AG09319 (cell line): ENCODE measurements at places on chromosomes 7 and 10.

- no peak for DNase-seq
These were observed 60.2 kb downstream of the VCL start for GRCh38 chr10:74058071-74058470.

GRCh38 chr7:98569691-98570337 lies 47.3 kb upstream of the NPTX2 start:
- no peak for DNase-seq

DNA sequence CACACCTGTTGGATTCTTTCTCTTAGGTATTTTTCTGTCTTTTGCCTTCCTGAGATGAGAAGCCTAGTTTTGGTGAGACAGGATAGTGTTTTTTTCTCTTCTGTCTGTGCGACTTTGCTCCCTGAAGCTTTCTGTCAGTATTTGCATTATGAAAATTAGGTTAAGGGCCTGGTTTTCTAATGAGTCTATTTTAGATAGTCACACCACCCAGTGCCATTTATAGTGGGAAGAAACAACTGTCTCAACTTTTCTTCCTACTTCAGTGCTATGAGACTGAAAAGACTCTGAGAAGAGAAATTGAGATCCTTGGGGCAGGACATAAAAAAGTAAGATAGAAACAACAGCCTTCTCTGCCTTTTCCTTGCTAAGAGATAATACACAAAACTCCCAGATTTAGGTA lies 53.6 kb downstream of the MINPP1 start:
- no peak for DNase-seq

DNA sequence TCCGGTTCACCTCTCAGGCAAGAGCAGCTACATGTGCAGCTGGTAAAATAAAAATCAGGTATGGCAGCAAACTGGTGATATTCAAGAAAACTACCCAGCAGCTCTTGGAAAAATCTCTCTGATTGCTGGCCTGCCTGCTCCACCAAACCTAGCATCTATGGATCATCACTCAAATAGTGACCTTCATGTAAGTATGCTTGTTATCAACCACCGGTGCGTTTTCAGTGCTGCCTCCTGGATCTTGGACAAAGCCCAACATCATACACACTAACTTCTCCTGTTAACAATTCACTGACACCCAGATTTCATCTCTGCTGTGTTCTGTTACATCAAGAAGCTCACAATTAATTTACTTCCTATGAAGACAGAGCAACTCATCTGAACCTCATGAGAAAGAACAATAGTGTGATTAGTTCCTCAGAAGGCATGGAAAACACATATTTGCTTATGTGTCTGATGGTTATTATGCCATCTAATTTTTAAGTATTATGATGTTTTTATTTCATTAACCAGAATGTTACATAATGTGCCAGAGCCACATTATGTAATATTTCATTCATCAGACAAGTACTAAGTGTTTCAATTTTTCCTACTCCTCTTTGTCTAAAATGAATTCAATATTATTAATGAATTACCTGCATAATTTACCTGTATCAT lies 8.8 kb downstream of the CDK6 start:
- no peak for DNase-seq

GRCh38 chr10:67224553-67224952 lies 298.7 kb downstream of the LRRTM3 start:
- DNase-seq, result no peak
